ENCODE measurements at places on chromosomes 6 and 20.

- no peak for DNase-seq
Observed at GRCh38 chr20:15840636-15841301, 732.5 kb downstream of the KIF16B start.

- DNase-seq = no peak
Observed at GRCh38 chr6:69311888-69312287, 484.9 kb downstream of the LMBRD1 start.

DNA sequence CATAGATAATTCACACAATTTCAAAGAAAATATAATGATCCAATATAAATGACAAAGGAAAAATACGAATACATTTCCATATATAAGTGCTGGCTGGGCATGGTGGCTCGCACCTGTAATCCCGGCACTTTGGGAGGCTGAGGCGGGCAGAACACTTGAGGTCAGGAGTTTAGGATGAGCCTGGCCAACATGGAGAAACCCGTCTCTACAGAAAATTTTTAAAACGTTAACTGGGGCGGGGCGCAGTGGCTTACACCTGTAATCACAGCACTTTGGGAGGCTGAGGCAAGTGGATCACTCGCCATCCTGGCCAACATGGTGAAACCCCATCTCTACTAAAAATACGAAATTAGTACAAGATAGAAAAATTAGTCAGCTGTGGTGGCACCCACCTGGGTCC, 14.9 kb upstream of the MAPK13 start:
- no peak for DNase-seq

DNA sequence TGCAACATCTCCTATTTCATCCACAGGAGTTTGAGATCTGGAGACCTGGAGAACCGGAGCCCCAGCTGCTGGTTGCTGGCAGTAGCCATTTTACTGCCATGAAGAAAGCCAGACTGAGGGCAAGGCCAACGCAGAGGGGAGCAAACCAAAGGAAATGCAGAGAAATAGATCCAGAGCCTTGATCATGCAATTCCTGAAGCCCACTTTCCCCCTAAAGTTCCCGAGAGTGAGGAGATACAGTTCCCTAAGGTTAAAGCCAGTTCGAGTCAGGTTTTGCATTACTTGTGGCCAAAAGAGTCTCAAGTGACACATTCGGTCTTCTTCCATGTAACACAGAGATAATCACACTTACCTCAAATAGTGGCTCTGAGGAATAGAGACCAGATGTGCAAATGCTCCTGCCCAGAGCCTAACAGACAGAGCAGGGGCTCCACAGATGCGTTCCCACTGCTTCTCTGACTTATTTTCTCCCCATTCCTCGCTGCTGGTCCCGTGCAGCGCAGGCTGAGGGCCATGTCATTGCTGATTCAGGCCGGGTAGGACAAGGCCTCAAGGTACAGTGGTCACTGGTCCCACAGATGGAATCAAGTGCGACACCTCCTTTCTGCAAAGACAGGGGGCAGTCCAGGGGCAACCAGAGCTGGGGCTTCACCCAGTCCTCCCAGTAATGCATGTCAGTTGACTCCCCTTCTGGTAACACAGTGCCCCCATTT, 35.1 kb upstream of the NFATC2 start:
- DNase-seq = no peak

DNA sequence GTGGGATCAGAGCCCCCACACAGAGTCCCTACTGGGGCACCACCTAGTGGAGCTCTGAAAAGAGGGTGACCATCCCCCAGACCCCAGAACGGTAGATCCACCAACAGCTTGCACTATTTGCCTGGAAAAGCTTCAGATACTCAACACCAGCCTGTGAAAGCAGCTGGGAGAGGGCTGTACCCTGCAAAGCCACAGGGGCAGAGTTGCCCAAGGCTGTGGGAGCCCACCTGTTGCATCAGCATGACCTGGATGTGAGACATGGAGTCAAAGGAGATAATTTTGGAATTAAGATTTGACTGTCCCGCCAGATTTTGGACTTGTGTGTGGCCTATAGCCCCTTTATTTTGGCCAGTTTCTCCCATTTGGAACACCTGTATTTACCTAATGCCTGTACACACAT, 260.4 kb downstream of the TBX18 start:
- no peak for DNase-seq

GRCh38 chr6:11277275-11278206, 45.1 kb upstream of the NEDD9 start:
- DNase-seq = peak; percentile 56

DNA sequence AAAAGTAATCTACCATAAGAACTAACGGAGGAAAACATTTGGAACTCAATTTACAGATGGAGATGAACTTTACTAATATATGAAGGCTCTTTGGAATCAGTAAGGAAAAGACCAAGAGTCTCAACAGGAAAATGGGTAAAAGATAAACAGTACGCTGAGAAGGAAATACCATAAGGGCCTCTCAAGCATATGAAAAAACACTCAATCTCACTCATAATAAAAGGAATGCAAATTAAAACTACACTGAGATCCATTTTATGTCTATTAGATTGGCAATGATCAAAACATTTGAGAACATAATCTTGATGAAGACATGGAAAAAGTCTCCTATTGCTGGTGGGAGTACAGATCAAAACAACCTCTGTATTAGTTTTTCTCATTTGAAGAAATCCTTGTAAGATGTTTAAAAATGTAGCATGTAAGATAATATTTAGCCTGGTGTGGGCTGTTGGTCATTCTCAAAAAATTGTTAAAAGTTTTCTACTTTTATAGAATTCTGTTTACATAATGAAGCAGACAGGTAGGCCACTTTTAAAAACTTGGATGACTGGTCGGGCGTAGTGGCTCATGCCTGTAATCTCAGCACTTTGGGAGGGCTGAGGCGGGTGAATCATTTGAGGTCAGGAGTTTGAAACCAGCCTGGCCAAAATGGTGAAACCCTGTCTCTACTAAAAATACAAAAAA, 14.5 kb downstream of the REV3L start:
- no peak for DNase-seq

- DNase-seq = no peak
Observed at GRCh38 chr6:29509239-29509638, 21.5 kb upstream of the MAS1L start.

- DNase-seq = no peak
Observed at GRCh38 chr6:122109075-122109474, 290.4 kb upstream of the HSF2 start.

GRCh38 chr6:138691595-138692057, 81.9 kb upstream of the CCDC28A start:
- DNase-seq = no peak

- no peak for DNase-seq
Observed at GRCh38 chr6:168125429-168126001, 46.5 kb upstream of the FRMD1 start.

DNA sequence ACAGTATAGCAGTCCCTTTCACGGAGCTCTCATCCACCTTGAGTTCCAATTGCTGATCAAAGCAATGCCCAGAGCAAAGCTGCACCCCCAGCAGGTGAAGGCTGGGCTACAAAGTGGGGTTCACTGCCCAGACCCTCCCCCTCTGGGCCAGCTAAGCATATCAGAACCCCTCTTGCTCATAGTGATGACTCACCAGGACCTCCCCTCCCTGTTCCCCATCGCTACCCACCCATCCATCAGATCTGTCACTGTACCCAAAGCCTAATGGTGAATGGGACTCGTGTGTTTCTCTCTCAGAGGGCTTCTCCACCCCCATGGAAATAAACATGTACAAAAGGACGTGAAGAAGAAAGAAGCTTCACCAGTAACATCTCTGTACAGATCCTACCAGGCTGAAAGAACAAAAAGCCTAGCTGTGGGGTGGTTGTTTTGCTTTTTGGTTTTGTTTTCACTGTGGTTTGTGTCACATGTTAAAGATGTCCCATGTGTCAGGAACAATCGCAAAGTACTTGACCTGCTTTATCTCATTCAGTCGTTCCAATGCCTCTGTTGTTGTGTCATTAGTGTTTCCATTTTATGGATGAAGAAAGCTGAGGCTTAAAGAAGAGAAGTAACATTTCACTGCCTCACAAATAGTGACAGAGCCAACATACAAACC, 518.5 kb downstream of the CD83 start:
- no peak for DNase-seq

GRCh38 chr6:78910591-78911171, 43.3 kb downstream of the IRAK1BP1 start:
- peak; percentile 56 for DNase-seq

- no peak for DNase-seq
Observed at GRCh38 chr6:127247114-127248096, 19.3 kb upstream of the RNF146 start.

- DNase-seq = no peak
Observed at GRCh38 chr20:24981790-24982189, 10.8 kb downstream of the APMAP start.

- peak; percentile 50 for DNase-seq
Observed at GRCh38 chr6:168370310-168370991, 50.9 kb upstream of the DACT2 start.

DNA sequence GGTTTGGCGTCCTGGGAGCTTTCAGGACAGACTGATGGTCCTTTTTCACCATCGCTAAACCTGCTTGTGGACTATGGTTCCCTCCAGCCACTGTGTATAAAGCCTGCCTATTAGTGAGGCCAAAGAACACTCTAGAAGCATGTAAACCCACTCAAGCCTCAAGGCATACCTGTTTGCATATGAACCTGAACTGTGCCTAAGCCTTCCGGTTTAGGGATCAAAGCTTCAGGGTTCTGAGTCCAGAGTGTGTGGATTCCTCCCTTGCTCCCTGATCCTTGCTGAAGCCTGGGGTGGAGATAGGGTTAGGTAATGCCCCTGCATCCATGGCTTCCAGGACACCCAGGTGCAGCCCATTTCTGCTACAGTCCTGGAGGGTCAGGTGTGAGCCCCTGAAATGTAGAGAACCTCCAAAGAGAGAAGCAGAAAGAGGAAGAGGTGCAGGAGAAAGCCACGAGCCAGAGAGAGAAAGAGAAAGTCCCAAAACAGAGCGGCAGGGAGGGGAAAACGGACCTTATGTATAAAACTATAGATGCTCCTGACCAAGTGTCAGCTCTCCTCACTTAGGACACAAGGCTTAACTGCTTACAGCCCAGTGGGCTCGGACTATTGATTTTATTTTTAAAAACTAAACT, 93.3 kb downstream of the SCML4 start:
- DNase-seq = peak; percentile 31

DNA sequence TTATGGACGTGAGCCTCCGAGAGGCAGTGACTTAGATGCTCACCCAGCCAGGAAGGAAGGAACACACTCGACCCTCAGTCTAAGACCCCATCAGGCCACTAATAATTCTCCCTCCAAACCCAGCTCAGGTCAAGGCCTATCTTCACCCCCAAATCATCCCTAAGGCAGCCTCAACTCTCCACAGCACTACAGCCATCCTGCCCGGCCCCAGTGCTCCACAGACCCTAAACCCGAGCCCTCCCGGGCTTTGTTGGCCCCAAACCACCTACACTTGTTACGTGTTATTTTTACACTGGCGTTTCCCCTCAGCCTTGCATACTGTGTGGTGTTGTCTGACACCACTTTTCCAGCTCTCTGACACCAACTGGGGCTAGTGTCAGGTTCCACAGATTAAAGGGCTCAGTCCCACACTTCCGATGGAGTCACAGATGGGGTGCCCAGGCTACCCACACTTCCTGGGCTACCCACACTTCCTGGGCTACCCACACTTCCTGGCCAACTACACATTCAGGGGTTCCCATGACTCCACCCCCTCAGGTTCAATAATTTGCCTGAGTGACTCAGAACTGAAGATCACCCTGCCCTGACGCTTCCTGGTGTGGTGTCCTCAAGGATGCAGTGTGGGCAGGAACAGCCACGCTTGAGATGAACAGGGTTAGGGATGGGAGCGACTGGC, 25.3 kb downstream of the RBCK1 start:
- no peak for DNase-seq

GRCh38 chr6:43575772-43576551, at the start of the genes POLH and XPO5:
TSS of gene POLH (plus strand) at chr6:43576185. CDS start at chr6:43582320, 6,135 bp downstream.
TSS of gene XPO5 (minus strand) at chr6:43576038. CDS start at chr6:43575864, 174 bp downstream.
- DNase-seq = peak; percentile 96

DNA sequence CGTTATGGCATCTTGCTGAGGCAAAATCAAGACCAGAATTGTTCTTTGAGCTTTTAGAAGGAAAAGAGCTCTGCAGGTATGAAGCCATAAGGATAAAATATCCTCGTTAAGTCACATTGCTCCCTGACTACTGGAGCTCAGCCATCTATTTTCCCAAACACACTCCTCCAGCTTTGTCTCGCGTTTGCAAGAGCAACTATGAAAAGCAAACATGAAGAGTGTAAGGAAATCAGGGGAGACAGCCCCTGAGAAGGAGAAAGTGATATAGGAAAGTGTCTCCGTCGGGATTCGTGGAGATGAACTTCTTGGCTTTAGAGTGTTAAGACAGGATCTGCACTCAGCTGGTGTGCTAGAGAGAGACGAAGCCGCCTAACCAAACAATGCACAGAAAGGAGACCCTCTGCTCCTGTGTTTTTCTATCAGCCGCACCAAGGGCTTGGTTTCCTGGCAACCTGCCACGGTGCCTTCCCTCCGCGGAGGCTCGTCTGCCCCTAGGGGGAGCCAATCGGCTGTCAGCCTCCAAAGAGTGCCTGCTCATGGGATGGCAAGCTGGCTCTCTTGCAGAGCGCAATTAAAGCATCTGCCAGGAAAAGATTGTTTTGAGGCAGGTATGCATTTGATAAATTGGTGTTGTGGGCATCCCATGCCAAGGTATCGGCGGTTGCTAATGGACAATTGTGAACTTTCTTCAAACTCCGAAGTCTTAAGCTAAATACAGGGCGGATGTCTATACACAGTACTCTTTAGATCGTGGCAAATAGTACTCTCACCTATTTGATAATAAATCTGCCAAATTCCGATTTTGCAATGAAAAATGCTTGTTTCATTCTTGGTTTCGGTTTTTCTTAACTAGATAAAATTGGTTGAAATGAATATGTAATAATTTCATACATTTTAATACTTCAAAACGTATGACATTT, 603.2 kb downstream of the RNF144B start:
- peak; percentile 40 for DNase-seq

DNA sequence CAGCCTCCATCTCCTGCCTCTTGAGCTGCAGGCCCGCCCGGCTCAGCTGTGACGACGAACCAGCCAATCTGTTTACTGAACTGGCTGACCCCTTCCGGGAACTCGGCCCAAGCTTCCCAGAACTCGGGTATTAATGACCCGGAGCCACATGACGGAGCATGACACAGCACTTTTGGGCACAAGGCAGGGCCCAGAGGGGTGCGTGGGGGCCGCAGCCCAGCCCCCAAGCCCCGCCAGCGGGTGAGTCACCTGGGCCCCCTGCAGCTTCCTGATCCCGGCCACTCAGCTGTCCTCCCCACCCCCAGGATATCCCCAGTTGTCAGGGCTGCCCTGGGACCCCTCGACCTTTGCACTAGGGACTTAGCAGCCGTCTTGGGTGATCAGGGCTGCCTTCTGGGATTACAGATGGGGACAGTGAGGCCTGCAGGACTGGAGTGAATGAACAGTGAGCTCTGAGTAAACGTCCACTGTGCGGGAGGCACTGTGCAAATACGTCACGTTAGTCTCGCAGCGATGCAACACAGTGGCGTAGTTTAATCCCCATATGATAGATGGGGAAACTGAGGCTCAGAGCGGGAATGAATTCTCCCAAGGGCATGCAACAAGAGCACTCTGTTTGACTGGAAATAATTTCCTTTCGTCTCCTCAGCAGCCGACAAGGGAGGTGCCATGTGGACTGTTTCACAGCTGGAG, 102.1 kb downstream of the CEBPB start:
- DNase-seq = peak; percentile 88

- no peak for DNase-seq
Observed at GRCh38 chr20:20783450-20783849, 71.0 kb upstream of the RALGAPA2 start.

GRCh38 chr20:51385646-51386530, 156.6 kb downstream of the NFATC2 start:
- no peak for DNase-seq

GRCh38 chr6:112502351-112503090, 155.4 kb downstream of the RFPL4B start:
- no peak for DNase-seq
